ENCODE measurements at places on chromosomes 4 and X. TPM values are rescaled to one million over a fixed set of nuclear protein-coding genes. Genes with fewer than 3 reads are reported as not detected.

GRCh38 chr4:13681570-13681969, 54.0 kb upstream of the BOD1L1 start:
- no peaks in the 10 kb centered on the region for H3K36me3 ChIP-seq
- H3K27me3 ChIP-seq: no peaks in the 10 kb centered on the region
- H3K27ac ChIP-seq: no peak overlapping the region
- no peaks in the 10 kb centered on the region for H3K4me1 ChIP-seq

The TRPC3 gene
- 1.6 TPM for total RNA-seq

- H3K4me3 ChIP-seq: peak overlapping the region; percentile 57
- peaks cover 72% of the 10 kb centered on the region for H3K4me1 ChIP-seq
- peaks cover 50% of the 10 kb centered on the region for H3K36me3 ChIP-seq
- H3K27ac ChIP-seq: peak overlapping the region; percentile 93
Observed at GRCh38 chr4:113682730-113683537, 78.6 kb downstream of the CAMK2D start.

GRCh38 chrX:112053169-112053568, 29.4 kb downstream of the TRPC5 start:
- no peaks in the 10 kb centered on the region for H3K36me3 ChIP-seq
- no peak for DNase-seq
- no peak overlapping the region for H3K4me3 ChIP-seq
- peaks cover 3% of the 10 kb centered on the region for H3K27me3 ChIP-seq

Data from activated CD4-positive, alpha-beta memory T cell treated with anti-CD3 and anti-CD28 coated beads for 36 hours (primary cell).